ENCODE measurements at places on chromosomes 7 and 10.

GRCh38 chr10:124082555-124082954, 10.8 kb downstream of the CHST15 start:
- no peak for DNase-seq

GRCh38 chr10:101997803-101998202, 58.2 kb downstream of the ARMH3 start:
- DNase-seq = no peak

GRCh38 chr10:7045891-7046599, 364.8 kb downstream of the SFMBT2 start:
- DNase-seq = no peak

DNA sequence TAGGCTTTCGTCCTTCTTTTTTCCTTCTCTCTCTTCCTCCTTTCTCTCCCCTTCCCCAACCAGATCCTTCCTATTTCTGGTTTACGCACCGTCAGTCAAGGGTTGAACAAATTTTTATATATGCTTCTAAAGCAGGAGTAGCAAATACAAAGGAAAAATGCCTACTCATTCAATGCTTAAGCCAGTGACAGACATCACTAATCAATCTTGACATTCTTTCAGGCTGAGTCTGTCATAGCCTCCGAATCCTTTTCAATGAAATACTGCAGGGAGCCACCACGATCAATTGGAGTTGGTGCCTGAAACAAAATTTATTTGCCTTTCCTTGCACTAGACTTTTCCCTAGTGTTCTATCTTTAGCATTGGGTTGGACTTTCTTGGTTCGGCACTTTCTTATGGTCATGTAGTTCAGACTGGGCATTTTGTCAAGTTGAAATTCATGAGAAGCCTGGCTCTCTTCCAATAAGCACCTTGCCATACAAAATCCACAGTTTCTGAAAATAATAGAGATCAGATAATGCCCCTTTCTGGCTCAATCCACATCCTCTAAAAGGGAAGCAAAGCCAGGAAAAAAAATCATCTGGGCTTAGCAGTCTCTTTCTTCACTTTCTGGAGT, 239.5 kb upstream of the PLXNA4 start:
- no peak for DNase-seq

DNA sequence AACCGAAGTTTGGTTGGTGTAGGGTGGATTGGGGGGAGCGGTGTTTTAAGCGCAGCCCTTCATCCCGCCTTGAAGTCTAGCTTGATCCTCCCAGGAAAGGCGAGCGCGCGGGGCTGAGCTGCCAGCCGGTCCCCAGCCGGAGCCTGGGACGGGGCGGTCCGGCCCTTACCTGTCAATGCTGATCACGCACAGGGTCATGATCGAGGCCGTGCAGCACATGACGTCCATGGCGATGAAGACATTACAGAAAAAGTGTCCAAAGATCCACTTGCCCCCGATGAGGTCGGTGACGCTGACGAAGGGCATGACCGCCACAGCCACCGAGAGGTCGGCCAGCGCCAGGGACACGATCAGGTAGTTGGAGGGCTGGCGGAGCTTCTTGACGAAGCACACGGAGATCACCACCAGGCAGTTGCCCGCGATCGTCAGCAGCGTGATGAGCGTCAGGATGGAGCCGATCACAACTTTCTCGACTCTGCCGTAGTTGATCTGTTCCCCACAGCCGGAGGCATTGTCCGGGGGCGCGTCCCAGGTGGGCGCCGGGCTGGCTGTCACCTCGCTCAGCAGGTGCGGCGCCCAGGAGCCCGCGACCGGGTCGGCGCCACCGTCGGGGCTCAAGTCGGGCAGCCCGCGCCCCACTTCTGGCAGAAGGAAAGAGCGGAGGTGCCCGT, 740 bp downstream of the HTR7 start:
- no peak for DNase-seq

DNA sequence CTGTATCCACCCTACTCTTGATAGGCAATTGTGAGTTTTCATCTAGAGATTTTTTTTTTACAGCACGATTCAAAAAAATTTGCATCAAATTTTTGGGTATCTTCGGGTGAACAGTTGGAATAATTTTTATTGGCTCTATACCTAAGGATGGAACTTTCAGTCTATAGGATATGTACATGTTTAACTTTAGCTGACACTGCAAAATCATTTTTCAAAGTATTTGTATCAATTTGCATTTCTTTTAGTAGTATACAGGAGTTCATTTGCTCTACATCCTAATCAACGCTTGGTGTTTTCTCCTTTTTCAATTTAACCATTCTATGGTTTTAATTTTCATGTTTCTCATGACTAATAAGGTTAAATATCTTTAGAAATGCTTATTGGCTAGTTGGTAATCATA, 11.7 kb downstream of the MGAM2 start:
- DNase-seq = no peak

- no peak for DNase-seq
Observed at GRCh38 chr10:62696798-62697197, 107.7 kb upstream of the ADO start.

- DNase-seq = no peak
Observed at GRCh38 chr7:44958645-44959344, 20.0 kb downstream of the MYO1G start.

- no peak for DNase-seq
Observed at GRCh38 chr7:621572-622285, 102.1 kb upstream of the PDGFA start.

- no peak for DNase-seq
Observed at GRCh38 chr7:132425942-132426341, 150.3 kb downstream of the PLXNA4 start.

GRCh38 chr10:106399112-106399511, 765.4 kb downstream of the SORCS1 start:
- DNase-seq = no peak

GRCh38 chr10:47137311-47137851, 162.6 kb upstream of the GDF10 start:
- no peak for DNase-seq

- DNase-seq = no peak
Observed at GRCh38 chr10:46293228-46293627, 6.4 kb downstream of the ANTXRL start.

GRCh38 chr7:42414941-42415505, 178.0 kb upstream of the GLI3 start:
- no peak for DNase-seq

- DNase-seq = no peak
Observed at GRCh38 chr7:6563936-6564770, 12.9 kb upstream of the GRID2IP start.

- no peak for DNase-seq
Observed at GRCh38 chr10:42929236-42929635, 146.6 kb downstream of the BMS1 start.

DNA sequence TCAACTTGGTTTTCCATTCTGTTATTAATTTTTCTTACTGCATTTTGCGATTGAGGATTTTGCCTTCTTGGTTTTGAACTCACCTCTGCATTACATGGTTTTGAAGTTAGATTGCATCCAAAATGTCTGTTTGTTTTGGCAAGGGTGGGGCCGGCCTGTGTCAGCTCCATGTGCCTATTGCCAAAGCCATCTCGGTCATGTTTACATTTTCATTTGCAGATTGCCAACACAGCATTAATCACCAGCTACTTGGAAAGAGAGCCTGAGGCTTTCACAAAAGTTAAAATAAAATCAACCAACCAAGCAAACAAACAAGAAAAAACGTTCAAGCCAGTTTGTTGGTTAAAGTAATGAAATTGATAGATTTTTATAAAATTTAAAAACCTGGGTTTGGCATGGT, 695.8 kb downstream of the TYW1 start:
- DNase-seq = no peak

GRCh38 chr10:29687421-29688164, 52.8 kb upstream of the SVIL start:
- DNase-seq = no peak

DNA sequence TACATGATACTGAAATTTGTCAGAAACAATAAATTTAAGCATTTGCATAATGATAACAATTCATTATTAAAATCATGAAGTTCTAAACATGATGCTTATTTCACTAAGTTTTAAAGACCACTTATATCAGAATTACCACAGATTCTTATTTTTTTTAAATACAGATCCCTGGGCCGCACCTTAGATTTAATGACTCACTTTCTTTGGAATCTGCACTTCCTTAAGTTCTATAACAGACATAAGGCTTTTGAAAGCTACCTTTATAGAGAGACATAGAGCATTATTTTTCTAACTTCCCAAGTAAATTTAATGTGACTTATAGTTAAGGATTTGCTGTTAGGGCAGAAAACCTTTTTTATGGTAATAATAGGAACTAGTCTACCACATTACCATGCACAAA, 214.9 kb downstream of the IPMK start:
- no peak for DNase-seq

- no peak for DNase-seq
Observed at GRCh38 chr10:100501423-100501822, 18.2 kb downstream of the SEC31B start.

- no peak for DNase-seq
Observed at GRCh38 chr7:100567751-100568175, 5.9 kb downstream of the SAP25 start.

DNA sequence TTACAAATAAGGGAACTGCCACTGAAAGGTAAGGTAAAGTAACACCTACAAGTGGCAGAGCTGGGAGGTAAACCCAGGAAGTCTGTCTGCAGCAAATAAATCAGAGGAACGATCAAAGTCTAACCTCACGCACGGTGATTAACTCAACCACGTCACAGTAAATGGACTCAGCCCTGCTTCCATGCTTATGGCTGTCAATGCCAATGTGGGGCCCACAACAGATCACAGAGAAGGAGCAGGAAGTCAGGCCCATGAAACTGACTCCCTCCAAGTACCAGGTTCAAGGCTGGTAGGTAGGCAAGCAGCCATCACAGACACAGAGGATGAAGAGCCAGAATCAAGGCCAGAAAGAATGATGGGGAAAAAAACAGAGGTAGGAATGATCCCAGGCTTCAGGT, 38.0 kb upstream of the ACSL5 start:
- DNase-seq = no peak

GRCh38 chr7:152465119-152465387, 29.2 kb upstream of the KMT2C start:
- DNase-seq = no peak

DNA sequence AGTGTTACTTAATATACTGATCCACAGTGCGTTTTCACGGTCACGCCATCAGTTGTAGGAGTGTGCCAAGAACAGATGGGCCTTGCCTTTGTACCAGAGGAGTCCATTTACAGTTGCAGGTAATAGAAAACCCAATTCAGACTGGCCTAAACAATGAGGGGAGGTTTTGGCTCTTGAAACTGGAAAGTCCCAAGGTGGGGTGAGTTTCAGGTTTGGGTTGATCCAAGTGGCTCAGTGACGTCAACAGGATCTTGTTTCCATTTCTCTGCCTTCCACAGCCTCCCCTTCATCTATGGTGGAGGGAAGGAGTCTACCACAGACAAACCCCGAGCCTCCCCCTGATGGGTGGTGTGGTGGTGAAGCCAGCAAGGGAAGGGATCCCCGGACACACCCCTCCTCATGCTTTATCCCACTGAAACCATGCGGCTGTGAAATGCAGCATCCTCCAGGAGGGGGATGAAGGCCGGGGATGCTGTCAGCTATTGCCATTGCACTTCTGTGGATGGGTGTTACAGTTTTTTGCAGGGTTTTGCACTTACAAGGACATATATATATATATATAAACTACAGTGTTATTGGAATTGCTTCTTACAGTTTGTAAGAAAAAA, 14.8 kb upstream of the SH2D4B start:
- no peak for DNase-seq

- DNase-seq = no peak
Observed at GRCh38 chr7:12085516-12085915, 125.6 kb upstream of the TMEM106B start.

Measured in HuH-7 (cell line).